ENCODE measurements at places on chromosomes 7 and 10.
A peak's percentile ranks its signal among the peaks of the same experiment; 100 is the strongest.

GRCh38 chr10:130495891-130496636, 359.9 kb downstream of the GLRX3 start:
- no peak for DNase-seq

- DNase-seq, result no peak
Measured at GRCh38 chr10:77680065-77680464, 42.5 kb upstream of the KCNMA1 start.

GRCh38 chr7:156865493-156865892, 27.5 kb downstream of the LMBR1 start:
- DNase-seq, result no peak

GRCh38 chr7:22617166-22617565, 109.8 kb upstream of the IL6 start:
- peak; percentile 88 for DNase-seq

DNA sequence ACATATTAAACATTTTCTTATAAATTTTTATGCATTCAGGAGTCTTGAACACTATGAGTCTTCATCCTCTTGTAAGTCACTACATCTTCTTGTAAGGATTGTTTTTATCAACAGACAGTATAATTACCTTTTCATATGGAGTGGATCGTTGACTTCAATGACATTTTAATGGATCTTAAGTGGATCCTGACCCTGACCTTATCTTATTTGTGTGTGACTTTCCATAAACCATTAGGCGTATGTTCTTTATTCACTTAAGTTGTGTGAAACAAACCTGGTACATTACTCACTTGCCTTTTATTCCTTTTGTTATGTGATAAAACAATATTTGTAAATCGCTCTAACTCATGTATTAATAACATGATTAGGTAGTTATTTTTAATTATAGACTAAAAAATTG, 18.5 kb upstream of the SEMA3C start:
- DNase-seq, result no peak

GRCh38 chr7:151896486-151896885, 19.6 kb upstream of the PRKAG2 start:
- no peak for DNase-seq

DNA sequence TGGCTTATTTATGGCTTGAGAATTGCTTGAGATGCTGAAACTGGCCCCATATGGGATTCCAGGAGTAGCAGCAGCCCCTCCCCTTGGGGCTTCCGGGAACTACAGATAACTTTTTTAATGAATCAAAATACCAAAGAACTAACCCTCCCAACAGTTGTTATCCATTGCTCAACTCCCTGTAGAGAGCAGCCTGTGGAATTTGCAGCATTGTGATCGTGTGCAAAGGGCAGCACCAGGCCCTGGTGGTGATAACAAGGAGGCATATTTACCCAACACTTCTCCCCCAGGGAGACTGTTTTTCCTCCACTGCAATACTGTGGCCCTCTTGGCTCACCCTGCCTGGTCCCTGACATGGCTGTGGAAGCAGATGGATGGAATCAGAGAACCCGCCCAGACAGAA, 196.2 kb downstream of the PLXNA4 start:
- DNase-seq, result peak; percentile 61

- DNase-seq, result no peak
Measured at GRCh38 chr7:100380196-100380595, 6.9 kb downstream of the PILRA start.

- no peak for DNase-seq
Measured at GRCh38 chr10:95663496-95663895, 7.0 kb upstream of the ALDH18A1 start.

DNA sequence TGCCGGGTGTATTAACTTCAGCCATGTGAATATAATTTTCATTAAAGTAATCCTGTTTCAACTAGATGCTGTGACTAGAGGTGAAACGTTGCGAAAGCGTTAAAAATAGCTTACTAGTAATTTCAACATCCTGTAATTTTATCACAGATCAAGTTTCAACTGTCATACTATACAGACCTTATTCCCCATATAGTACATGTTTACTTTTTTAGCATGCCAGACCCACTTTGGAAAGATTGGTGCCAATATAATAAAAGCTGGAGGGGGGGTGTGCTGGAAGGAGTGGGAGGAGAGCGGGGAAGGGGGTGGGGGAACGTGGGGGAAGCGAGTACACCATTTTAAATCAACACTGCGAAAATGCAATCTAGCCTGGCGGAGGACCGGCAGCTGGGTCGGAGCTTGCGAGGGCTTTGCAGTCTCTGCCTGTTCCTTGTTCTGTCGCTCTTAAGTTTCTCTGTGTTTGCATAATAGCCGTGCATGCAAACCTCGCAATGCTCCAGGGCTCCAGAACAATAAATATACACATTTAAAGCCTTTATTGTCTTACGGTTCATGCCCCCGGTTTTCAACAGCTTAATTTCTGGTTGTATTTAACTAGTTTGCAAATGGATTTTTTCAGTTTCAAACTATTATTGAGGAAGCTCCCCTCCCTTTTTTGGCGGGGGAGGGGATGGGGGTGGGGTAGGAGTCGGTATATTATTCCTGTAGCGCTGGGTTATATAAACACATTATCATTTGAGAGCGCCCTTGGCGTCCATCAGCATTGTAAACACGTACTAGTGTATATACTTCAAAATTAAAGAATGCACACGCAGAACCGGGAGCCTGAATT, 1.3 kb upstream of the ARID5B start:
- peak; percentile 63 for DNase-seq

GRCh38 chr10:50988792-50989191, 85.5 kb upstream of the PRKG1 start:
- DNase-seq, result peak; percentile 58

- DNase-seq, result no peak
Measured at GRCh38 chr10:68192113-68192512, 39.8 kb downstream of the ATOH7 start.

DNA sequence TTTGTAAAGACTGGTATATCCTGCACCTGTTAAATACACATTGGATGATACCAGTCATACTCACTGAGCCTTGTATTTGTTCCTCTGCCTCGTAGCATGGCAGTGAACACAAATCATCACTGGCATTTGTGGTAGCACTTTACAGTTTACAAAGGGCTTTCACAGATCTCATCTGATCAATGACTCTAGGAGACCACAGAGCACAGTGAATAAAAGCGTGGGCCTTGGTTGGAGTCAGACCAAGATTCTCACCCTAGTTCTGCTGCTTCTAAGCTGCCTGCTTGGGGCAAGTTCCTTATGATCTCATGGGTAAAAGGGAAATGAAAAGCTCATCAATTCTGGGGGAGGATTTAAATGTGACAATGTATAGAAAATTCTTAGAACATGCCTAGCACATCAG, 129.9 kb upstream of the AGK start:
- no peak for DNase-seq

- DNase-seq, result peak; percentile 30
Measured at GRCh38 chr7:93442478-93443224, 131.9 kb downstream of the CALCR start.

GRCh38 chr7:27189997-27190748, 5.1 kb upstream of the HOXA11 start:
- no peak for DNase-seq

DNA sequence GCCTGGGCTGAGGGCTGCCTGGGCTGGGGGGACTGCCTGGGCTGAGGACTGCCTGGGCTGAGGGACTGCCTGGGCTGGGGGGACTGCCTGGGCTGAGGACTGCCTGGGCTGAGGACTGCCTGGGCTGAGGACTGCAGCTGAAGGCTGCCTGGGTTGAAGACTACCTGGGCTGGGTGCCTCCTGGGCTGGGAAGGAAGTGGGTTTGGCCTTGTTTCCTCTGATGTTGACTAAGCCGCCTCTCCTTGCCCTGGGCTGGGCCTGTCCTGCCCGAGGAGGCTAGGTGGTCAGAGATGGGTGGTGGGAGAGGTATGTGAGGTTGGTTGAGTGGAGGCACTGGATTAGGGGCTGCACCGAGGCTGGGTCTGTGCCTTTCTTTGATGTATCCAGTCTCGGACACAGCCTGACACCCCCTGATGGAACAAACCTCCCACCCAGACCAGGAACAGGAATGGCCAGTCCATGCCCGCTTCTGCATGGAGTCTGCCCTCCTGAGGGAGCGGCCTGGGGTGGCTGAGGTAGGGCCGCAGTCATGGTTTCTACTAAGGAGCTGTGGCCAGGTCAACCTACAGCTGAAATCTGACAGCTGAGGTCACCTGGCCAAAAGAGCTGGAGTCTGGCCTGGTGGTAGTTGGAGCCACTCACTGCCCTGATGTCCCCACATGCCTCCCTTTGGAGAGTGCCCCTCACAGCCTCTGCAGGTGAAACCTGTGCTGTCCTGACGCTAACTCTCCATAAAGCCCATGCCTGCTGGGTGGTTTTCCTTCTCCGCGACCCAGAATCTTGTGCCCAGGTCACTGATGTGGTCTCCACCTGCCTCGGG, 22.3 kb downstream of the SCART1 start:
- no peak for DNase-seq

DNA sequence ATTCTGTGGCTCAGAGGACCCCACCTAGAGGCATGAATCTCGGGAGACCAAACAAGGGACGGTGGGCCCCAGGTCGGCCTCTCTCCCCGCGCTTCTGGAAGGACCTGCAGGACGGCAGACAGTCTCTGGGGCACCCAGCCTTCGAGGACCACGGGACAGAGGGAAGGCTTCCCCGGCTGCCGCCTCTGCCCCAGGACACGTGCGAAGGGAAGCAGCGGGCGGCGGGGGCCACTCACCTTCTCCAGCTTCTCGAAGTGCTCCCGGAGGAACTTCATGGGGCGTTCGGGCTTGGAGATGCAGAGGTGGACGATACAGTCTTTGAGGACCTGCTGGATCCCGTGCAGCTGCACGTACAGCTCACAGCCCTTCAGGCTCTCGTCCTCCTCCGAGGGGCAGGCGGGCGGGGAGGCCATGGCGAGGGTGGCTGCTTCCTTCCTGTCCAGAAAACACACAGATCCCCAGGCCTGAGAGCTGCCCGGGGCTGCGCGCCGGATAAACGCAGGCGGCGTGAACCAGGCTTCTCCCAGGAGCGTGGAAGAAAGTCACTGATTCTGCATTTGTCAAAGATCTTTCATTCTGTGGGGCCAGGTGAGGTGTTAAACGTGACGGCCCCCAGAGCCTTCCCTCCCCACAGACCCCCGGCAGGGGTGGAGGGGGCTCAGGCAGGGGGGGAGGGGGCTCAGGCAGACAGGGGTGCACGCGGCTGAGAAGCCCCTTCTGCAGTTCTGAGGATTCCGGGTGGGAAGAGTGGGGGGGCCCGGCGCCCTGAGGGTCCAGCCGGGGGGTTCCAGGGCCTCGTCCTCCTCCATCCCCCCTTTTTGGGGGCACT, 15.2 kb upstream of the DNAAF5 start:
- no peak for DNase-seq

DNA sequence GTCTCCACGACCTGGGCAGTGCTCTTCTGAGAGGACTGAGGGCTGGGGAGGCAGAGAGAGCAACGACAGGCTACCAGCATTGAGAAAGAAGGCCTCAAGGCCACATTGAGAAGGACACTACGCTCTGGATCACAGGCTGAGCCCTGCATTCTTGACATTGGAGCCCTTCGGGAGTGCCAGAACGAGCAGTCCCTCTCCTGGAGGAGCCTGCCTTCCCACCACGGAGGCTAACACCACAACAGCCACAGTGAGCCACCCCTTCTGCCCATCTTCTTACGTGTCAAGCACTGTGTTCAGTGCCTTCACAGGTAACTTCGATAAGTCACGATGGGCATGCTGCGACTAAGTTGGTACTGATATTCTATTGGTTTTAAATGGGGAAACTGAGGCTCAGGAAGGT, 267.8 kb downstream of the RPS24 start:
- DNase-seq, result no peak

- no peak for DNase-seq
Measured at GRCh38 chr7:143002106-143002505, 24.8 kb downstream of the OR9A2 start.

GRCh38 chr10:131852823-131853609, 47.8 kb upstream of the PPP2R2D start:
- DNase-seq, result no peak

- peak; percentile 11 for DNase-seq
Measured at GRCh38 chr7:155298288-155298833, 683 bp downstream of the INSIG1 start.

DNA sequence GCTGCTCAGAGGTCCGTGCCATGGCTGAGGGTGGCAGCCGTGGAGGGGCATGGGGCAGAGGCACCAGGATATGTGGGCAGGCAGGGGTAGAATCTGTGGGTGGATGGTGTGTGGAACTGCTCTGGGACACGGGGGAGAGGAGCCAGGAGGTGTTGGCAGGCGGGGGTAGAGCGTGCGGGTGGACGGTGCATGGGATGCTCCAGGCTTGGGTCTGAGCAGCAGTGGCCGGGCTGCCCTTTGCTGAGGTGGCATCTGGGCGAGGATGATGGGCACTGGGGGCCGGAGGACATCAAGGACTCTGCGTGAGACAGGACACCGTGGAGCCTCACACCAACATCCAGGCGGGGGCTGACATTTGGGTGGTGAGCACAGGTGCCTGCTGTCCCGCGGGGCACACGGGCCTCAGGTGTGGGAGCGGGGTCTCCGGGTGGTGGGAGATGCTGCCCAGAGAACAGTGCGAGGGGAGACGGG, 46.2 kb downstream of the JAKMIP3 start:
- DNase-seq, result no peak

- DNase-seq, result peak; percentile 13
Measured at GRCh38 chr10:108180878-108181277, 1016.4 kb upstream of the SORCS1 start.

GRCh38 chr7:76428868-76429805, 4.4 kb downstream of the ZP3 start:
- peak; percentile 53 for DNase-seq

GRCh38 chr10:75772153-75772887, 340.9 kb downstream of the LRMDA start:
- DNase-seq, result no peak

- DNase-seq, result no peak
Measured at GRCh38 chr10:48564466-48565160, 40.3 kb downstream of the ARHGAP22 start.

GRCh38 chr10:38043516-38043915, 33.0 kb downstream of the ZNF33A start:
- no peak for DNase-seq

DNA sequence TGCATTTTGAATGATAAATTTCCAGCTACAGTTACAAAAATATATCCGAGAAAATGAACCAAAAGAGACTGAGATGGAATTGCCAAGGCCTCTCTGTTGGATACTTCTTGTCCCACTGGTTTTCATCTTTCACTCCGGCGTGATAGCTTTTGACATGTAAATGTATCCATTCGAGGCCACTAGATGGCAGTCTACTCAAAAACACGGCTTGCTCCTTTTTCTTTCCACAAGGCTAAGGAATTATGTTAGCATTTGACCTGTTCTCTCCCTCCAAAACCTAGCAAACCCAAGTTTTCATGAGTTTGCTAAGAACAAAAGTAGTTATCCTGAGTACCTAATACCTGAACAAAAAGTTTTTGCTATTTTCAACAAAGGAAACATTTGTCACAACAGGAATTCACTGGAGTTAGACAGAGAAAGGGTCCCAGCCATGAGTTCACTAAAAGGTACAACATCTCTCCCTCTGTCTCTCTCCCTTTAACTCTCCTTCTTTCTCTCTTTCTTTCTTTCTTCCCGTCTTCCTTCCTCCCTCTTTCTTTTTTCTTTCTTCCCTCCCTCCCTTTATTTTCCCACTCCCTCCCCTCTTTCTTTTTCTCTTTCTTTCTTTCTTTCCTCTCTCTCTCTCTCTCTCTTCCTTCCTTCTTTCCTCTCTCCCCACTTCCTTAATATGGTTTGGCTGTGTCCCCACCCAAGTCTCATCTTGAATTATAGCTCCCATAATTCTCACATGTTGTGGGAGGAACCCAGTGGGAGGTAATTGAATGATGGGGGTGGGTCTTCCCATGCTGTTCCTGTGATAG, 207.9 kb upstream of the MYO3A start:
- peak; percentile 40 for DNase-seq

GRCh38 chr10:63767138-63767801, 246.1 kb downstream of the REEP3 start:
- DNase-seq, result peak; percentile 94

Measured in fibroblast of skin of scalp (primary cell).